ENCODE measurements at places on chromosomes 7 and 10.

DNA sequence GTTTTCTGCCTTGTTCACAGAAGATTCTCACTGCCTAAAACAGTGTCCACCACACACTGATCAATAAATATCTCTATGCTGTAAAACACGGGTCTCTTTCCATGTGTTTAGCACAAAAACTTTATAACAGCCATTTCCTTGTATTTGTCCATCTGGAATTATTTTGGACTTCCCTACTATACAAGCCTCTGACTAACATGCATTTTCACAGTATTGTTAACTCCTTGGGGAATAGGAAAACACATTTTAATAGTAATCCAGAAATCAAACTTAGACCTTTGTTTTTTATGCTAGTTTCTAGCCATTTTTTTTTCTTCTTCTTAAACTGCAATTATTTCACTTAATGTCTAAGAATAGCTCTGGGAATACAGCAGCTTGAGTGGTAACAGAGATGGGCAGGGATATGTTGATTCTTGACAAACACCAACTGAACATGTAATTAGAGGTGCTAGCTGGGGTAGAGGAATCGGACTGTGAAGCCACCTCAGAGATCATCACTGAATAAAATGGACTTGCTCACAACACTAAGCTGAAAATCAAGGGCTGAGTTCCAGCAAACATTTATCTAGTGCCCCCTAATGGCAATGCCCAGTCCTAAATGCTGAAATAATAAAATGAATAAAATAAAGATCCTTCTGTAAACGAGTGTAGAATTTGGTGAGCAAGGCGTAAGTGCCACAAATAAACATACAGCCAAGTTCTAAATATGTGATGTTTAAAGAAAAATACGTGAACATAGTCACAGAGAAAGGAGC lies 593.1 kb downstream of the SORCS1 start:
- no peak for DNase-seq

- DNase-seq, result no peak
Observed at GRCh38 chr10:62684911-62685310, 119.6 kb upstream of the ADO start.

- no peak for DNase-seq
Observed at GRCh38 chr7:115546790-115547189, 483.8 kb downstream of the TFEC start.

- DNase-seq, result no peak
Observed at GRCh38 chr7:142872106-142872675, 13.4 kb downstream of the TRPV6 start.

GRCh38 chr7:77651575-77652162 lies 44.6 kb upstream of the RSBN1L start:
- no peak for DNase-seq

DNA sequence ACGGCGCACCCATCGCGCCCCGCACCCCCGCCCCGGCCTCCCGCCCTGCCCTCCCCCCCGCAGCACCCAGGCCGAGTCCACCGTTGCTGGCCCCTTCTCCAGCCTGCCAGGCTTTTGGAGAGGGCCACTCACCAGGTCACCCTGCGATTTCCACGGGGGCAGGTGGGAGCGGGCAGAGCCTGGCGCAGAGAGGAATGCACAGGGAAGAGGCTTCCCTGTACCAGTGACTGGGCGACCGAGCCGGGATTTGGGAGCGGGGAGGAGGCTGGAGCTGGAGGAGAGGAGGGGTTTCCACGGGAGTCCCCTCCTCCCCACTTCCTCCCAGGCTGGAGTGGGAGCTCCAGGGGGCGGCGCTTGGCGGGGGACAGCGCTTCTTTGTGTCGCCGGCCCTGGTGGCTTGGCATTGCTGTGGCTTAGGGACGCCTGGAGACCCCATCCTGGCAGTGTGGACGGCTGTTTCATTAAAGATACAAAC lies 19.3 kb downstream of the TCAF1 start:
- no peak for DNase-seq

GRCh38 chr7:7183061-7183837 lies 905 bp downstream of the C1GALT1 start:
- no peak for DNase-seq

DNA sequence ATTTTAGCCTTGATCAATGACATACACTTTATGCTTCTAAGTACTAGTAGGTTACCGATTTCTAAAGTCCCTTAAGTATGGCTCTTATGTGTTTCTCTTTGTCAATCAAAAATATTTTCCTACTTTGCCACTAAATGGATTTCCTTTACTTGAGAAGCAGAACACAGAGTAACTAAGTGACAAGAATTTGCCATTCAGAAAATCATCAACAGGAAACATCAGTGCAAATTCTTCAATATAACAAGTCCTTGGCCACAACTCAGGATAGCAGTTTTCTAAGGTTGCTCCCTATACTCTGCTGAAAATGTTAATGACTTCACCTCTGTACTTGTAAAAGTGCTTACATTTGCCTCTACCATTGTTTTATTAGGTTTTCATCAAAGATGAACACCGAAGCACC lies 239.6 kb upstream of the SLC26A5 start:
- DNase-seq, result no peak

DNA sequence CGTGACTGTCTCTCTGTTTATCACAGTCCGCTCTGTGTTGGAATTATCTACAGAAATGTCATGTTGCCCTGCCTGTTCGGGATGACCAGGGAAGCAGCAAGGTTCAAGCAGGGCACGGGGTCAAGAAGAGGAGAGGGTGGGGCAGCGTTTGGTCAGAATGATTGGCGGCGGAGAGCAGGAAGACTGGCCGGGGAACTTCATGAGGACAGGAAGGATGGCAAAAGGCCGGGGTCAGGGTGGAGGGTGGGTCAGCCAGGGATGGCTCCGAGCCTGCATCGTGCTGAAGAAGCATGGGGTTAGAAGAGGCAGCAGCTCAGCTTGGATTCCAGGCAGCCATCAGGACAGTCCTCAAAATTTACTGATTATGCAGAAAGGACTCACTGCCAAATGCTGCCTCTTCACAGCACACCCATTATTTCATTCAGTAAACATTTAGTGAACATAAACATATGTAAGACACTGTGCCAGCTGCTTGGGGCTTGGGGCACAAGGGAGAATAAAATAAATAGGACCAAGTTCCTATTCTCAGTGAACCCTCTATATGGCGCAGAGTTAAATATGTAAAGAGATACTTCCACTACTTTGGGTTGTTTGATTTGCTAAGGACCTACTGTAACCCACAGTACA lies 42.8 kb downstream of the WNT2 start:
- DNase-seq, result no peak

DNA sequence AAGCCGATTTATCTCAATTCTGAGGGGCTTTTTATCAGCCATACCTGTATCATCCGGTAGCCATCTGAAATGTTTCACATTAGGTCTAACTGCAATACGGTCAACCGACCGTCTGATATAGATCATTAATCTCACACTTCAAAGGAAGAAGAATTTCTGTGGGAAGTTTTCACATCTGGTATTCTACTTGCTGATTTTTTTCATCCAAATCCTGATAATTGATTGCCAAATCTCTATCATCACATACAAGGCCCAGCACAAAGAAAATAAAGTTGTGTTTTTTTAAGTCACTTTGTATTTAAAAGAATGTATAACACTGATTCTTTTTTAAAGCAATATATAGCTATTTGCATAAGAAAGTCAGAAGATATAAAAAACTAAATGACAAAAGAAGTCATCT lies 132.3 kb downstream of the DKK1 start:
- DNase-seq, result no peak

- no peak for DNase-seq
Observed at GRCh38 chr10:103431902-103432301, 20.3 kb downstream of the CALHM2 start.

- no peak for DNase-seq
Observed at GRCh38 chr7:46489106-46489505, 568.0 kb upstream of the IGFBP3 start.

DNA sequence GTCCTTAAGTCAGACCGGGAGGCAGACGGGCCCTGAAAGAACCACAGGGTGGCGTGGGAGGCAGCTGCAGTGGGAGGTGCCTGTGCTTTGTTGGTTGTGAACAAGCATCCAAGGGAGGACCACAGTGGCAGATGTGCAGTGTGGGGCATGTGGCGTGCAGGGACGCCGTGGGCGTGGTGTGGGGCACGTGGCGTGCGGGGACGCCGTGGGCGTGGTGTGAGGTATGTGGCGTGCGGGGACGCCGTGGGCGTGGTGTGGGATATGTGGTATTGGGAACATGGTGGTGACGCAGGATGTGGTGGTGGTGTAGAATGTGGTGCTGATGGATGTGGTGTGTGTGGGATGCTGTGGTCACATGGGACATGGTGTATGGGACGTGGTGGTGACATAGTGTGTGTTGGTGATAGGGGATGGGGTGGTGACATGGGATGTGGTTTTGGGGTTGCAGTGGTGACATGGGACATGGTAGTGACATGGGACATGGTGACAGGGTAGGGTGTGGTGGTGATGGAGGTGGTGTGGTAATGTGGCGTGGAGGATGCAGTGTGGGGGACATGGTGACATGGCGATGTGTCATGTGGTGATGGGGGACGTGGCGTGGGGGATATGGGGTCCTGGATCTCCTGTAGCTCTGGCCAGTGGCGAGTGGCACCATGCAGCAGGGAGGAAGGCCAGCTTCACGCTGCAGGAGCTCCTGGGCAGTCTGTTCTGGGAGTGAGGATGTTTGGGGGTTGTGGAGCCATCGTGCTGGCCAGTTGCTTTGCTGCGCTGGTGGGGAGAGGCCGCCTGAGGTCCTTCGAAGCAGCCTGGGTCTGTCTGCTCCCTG lies 78.8 kb downstream of the INPP5A start:
- no peak for DNase-seq

Measured in thoracic aorta (tissue), 2 donors.